ENCODE measurements at places on chromosomes 5 and 9.

DNA sequence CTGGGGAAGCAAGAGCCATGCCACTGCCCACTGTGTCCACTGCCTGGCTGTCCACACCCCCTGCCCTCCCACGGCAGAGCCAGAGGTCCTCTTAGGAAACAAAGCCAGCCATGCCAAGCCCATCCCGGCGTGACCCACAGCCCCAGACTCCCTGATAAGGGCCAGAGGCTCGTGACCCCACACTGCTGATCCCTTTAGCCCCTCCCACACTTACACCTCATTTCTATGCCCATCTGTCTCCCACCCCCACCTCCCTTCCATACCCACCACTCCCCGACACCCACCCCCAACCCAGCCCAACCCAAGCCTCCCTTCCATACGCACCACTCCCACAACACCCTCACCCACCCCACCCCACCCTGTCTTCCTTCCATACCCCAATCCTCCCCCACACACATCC is 17.3 kb downstream of the PTGES start:
- no peak for DNase-seq

DNA sequence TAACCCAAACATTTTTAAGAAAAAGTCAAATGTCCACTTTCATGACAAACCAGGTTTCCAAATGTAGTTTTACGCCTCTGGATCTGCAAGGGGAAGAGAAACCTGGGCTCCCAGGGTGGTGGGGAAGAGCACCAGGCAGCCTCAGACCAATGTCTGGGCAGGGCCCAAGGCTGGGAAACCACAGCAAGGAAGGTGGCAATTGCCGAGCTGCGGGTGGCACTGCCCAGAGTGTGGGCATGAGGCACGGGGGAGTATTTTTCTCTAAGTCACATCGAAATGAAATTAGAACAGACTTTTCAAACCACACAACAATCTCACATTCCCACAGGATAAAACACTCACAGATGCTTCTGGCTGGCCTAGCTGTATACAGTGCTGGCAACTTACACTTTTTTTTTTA is 32.6 kb upstream of the RASGEF1C start:
- no peak for DNase-seq

DNA sequence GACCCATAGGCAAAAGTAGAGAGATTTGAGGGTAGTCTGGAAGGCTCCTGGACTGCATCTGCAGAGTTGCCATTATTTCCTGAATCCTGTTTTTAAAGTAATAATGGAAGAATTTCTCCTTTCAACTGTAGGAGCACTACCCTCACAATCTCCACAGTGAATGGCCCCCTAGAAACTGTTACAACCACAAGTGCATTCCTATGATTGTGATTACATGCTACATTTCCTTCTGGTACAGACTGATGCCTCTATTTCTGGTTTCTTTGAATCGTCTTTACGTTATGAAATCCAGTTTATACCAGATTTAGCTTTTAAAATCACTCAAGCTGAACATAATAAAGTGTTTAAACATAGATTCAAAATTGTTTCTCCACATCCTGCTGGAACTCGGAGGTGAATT is 49.4 kb downstream of the FRMPD1 start:
- no peak for DNase-seq

GRCh38 chr5:150122536-150123481 is 32.8 kb downstream of the PDGFRB start:
- no peak for DNase-seq

GRCh38 chr9:69919461-69920061 is 98.9 kb downstream of the CFAP95 start:
- DNase-seq: peak; percentile 87

- DNase-seq: no peak
Measured at GRCh38 chr5:168710706-168711105, 131.5 kb upstream of the PANK3 start.

GRCh38 chr5:6606884-6607558 is 25.8 kb downstream of the NSUN2 start:
- no peak for DNase-seq

DNA sequence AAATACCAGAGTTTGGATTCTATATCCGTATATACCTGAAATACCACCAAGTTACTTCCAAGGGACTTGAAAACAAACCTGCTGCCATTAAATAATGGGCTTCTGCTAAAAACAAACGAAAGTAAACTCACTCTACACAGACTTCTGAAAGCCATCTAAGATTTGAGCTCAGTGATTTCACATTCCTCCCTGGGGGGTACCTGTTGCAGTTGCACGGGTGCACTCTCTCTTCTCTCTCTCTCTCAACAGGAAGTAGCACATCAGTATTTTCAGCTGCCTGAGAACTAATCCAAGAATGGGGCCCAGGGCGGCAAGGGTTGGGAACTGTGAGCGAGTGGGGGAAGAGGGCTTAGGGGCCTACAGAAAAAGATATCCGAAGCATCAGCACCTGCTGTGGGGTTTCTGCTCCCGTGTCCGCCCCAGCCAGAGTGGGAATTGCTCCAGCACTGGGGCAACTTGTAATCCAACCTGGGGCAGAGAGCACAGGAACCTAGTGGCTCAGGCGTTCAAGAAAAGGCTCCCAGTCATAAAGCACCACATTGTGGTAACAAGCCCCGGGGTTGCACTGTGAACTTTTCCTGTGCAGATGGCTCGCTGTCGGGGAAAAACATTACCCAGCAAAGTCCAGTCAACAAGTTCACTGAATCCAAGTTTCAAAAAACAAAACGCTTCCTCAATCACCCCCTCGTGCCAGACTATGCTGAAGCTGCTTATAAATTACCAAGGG is 99.8 kb downstream of the EFNA5 start:
- no peak for DNase-seq

DNA sequence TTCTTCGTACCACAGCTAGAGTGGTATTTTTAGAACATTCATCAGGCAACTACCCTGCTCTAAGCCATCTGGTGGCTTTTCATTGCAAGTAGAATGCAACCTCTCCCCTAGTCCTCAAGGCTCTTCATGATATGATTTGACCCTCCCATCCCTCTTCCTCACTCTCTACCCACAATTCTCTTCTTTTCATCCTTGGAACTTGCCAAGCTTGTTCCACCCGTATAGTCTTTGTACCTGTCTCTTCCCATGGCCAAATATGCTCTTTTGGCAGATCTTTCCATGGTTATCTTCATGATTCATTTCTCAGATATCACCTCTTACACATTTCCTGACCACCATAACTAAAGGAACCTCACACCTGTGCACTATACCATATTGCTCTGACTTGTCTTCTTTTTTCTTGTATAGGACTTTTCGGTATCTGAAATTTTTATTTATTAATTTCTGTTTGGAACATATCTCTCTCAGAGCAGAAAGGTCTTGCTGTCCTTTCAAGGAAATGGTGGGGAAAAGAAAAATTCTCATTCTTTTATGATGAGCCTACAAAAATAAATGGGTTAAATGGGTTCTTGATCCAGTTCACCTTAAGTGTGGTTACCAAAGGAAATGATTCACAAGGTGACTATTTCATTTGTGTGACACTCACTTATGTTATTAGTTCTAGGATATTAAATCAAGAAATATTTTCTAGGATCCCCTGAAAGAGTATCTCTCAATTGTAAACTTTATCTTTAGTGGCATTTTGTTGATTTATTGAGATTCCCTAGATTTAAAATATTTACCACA is 3.7 kb upstream of the CD274 start:
- no peak for DNase-seq

DNA sequence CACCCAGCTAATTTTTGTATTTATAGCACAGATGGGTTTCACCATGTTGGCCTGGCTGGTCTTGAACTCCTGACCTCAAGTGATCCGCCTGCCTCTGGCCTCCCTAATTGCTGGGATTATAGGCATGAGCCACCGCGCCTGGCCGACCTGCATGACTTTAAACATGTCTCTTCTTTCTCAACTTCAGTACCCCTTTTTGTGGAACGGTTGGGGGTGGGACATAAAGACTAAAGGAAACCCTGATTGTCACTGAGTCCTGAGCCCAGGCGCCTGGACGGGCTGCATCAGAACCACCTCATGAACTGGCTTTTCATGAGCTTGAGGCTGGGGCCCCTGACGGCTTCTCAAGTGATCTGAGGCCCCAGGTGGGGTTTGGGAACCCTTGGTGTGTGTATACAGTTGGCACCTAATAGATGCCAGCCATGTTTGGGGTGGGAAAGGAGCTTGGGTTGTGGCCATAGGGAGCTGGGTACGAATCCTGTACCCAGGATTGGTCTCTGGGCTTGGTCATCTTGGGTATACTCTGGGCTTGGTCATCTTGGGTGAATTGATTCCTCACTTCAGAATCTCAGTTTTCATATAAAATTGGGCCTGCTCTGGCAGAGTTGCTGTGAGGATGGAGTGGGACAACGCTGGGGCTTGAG is 2.2 kb downstream of the GRK6 start:
- DNase-seq: no peak

- DNase-seq: no peak
Measured at GRCh38 chr9:97773091-97773490, 76.0 kb upstream of the XPA start.

DNA sequence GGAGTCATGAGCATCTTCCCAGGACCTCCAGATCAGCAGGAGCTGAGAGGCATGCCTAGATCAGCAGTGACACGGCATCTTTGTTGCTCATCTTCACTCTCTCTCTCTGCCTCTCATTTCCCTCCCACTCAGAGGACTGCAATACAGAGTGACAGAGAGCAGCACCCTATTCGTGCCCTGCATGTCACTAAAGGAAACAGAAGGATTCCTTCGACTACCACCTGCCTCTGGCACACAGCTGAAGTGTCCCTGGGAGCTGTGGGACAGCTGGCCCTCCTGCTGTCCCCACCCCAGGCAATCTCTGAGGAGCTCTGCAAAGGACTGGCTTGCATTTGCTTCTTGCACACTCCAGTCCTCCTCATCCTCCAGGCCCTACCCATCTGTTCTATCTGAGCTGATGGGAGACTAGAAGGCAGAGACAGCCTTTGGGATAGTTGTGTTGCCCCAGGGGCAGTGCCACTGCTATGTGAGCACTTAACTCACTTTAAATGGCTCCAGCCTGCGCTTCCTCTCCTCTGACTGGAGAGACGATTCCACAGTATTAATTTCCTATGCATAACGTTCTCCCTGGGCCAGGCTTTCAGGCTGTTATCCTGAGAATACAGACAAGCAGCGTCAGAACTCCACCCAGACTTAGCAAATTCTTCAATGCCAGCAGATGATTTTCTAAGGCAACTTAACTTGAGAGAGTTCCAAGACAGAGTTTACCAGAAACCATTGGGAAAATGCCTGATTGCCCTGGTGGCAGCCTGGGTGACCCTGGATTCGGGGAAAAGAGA is 167.6 kb upstream of the MAP1B start:
- peak; percentile 46 for DNase-seq

All from pons (tissue), 1 donor.